ENCODE measurements at places on chromosomes 6 and 20.

DNA sequence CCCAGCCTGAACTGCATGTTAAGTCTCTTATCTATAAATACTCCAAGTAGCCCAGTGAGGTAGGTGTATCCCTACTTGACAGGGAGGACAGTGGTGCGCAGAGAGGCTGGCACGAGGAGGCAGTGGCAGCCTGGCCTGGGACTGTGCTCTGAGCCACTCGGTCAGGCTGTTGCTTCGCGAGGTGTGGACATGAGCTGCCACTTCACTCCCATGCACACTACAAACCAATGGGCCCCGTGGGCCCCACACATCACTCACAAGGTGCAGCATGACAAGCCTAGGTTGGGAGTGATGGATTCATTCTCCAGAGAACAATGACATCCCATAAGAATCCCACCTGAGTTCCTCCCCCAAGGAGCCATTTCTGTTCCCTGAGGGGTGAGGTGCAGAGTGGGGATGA, 54.9 kb downstream of the TMEM242 start:
- DNase-seq, result no peak

- no peak for DNase-seq
These were observed 102.4 kb downstream of the JAG1 start for GRCh38 chr20:10571313-10571815.

DNA sequence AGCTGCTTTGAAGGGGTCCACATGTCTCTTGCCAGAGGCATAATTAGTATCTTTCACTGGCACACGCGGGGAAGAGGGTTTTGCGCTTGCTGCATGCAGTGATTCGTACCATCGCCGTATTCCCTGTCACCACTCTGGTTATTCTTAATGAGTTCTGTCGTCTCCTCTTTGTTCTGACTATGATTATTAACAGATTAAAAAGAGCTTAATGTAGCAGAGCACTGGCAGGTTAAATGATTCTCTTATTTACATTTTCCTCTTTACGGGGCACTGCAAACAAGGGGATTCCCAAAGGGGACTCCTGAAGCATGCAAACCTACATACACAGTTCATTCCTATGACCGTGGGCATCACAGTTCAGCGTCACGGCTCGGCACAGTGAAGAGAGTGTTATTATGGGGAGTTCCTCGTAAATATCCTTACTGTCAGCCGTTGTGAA, 204.8 kb downstream of the DTNBP1 start:
- DNase-seq, result no peak

- no peak for DNase-seq
These were observed 28.2 kb downstream of the POPDC3 start for GRCh38 chr6:105151644-105152043.

DNA sequence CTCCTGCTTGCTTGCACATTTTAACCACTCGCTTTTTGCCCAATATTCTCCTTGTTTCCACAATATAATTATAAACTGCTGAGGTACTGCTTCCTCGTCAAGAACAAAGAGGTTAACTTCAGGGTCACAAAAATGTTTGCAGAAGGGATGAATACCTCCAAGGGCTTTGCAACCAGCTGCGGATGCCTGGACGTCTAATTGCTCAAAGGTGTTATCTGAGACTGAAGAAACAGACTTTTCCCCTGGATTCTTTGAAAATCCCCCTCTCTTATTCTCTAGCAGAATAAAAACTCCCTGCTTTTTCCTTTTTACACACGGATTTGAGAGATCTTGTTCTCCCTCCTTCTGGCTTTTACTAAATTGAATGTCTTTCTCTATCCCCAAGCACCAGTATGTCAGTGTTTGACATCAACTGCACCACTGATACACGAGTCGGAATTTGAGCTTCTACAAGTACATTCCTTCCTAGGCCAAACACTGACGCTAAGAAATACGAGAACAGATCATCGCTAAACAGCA, 336 bp upstream of the SMPDL3A start:
- no peak for DNase-seq

- DNase-seq, result no peak
These were observed 10.1 kb upstream of the C20orf204 start for GRCh38 chr20:64025826-64026412.

GRCh38 chr6:16419636-16420336, 181.4 kb downstream of the GMPR start:
- no peak for DNase-seq

- no peak for DNase-seq
These were observed 137.7 kb upstream of the AKAP12 start for GRCh38 chr6:151101816-151102694.

GRCh38 chr6:2468601-2468955, 223.2 kb upstream of the GMDS start:
- DNase-seq, result no peak

DNA sequence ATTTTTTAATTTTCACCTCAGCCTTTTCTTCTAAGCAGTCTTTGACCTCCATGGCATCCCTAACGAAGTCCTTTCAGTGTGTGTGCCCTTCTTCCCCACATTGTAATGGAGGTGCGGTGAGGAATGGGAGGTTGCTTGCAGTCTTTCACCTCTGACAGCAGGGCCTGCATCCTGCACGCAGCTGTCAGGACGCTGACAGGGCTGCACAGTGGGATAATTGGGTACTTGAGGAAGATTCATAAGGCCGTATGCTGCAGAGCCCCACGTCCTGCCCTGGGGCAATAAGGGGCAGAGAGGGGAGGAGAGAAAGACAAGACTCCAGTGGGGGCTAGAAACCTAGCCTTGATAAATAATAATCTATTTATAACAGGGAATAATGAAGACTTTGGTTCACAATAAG, 184.7 kb downstream of the SAMD5 start:
- DNase-seq, result no peak

DNA sequence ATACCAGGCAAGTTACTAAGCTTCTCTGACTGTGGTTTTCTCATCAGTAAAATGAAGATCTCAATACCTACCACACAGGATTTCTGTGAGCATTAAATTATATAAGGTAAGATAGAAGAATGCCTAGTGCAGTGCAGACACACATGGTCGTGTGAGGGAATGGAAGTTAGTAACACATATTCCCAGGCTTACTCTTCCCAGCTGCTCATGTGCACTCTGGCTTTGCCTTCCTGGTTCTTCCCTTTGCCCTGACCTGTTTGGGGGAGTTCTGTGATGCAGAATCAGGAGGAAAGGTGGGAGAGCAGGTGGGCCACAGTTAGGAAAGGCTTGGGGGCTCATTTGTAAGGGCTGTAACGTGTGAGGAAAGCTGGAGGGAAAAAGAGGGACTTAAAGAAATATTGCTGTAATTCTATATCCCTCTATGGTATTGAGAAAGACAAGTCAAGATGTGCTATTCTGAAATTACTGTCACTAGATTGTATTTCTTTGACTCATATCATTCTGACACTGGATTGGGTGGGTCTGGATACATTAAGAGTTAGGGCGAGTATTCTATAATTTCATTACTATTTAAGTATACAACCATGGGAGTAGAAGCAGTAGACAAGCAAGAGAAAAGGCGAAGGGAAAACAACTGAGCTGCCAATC, 47.7 kb downstream of the FYN start:
- no peak for DNase-seq

GRCh38 chr20:61627791-61628415, 375.8 kb downstream of the CDH4 start:
- no peak for DNase-seq

DNA sequence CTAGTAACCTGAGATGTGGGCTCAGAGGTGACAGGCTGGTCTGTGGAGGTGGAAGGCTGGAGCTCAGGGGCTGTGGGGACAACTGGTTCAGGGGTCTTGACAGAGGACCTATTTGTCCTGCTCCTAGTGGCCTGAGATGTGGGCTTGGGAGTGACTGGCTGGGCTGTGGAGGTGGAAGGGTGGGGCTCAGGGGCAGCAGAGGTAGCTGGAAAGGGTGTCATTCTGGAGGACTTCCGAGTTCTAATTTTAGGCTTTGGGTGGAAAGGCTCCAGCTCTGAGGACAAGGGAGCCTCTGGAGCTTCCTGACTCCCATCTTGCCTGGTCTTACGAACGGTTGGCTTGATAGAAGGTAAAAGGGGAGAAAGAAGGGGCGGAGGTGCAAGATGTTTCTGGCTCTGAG, 11.5 kb downstream of the MDC1 start:
- DNase-seq, result no peak

- DNase-seq, result no peak
These were observed 266.9 kb downstream of the UST start for GRCh38 chr6:149013586-149014344.

DNA sequence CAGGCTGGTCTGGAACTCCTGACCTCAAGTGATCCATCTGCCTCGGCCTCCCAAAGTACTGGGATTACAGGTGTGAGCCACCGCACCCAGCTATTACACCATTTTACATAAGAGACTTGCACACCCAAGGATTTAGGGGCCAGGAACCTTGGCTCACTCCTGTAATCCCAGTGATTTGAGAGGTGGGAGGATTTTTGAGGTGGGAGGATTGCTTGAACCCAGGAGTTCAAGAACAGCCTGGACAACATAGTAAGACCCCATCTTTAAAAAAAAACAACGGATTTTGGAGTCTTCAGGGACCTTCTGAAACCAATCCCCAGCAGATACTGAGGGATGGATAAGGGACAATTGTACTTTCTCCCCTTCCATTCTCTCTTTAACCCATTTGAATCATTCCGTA, 55.3 kb upstream of the PIM1 start:
- DNase-seq, result no peak

GRCh38 chr6:35044761-35045421, 96.2 kb downstream of the TCP11 start:
- DNase-seq, result no peak

- no peak for DNase-seq
These were observed 12.4 kb upstream of the CCN6 start for GRCh38 chr6:112041535-112041934.

DNA sequence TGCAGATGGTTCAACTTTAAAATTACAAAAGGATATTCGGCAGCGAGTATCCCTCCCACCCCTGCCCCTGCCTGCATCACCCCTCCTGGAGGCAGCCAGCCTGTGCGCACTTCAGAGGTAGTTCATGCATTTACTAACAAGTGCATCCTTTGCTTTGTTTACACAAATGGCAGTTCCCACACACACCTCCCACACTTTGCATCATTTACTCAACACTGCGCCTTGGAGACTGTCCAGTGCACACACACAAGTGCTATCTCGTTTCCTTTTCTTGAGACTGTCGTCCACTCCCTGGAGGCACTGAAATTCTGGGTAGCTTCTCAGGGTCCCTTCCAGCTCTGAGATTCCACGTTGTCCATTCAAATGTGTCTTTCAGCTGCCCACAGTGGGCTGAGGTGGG, 53.1 kb upstream of the VSX1 start:
- no peak for DNase-seq

DNA sequence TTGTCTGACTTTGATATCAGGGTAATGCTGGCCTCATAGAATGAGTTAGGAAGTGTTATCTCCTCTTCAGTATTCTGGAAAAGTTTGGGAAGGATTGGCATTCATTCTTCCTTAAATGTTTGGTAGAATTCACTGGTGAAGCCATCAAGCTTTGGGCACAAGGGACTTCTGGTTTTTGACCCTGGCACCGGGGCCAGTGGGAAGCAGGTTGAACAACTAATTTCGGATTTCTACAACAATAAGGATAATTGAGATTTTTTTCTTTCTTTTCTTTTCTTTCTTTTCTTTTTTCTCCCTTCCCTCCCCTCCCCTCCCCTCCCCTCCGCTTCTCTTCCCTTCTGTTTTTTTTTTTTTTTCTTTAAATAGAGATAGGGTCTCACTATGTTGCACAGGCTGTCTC, 70.4 kb downstream of the EFCAB8 start:
- DNase-seq, result no peak

GRCh38 chr20:46303176-46303956, 4.9 kb downstream of the CDH22 start:
- no peak for DNase-seq

DNA sequence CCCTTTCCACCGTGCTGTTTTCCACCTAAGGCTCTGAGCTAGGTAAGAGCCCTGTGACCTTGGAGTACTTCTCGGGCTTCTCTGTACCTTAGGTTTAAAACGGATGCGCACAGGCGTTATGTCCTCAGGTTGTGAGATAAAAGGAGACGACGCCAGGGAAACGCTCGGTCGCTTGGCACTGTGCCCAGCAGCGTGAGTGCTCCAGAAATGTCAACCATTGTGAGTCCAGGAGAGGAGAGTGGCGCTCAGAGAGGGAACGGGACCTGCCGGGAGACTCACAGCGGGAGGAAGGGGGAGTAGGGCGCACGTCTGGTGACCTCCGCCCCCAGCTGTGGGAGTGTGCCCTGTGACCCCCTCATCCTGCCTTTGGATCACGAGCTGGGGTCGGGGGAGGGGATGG, 33.8 kb upstream of the SCRT2 start:
- no peak for DNase-seq

- DNase-seq, result no peak
These were observed 166.5 kb downstream of the SOBP start for GRCh38 chr6:107656401-107656800.

- no peak for DNase-seq
These were observed 131.8 kb upstream of the MLN start for GRCh38 chr6:33935439-33936080.

DNA sequence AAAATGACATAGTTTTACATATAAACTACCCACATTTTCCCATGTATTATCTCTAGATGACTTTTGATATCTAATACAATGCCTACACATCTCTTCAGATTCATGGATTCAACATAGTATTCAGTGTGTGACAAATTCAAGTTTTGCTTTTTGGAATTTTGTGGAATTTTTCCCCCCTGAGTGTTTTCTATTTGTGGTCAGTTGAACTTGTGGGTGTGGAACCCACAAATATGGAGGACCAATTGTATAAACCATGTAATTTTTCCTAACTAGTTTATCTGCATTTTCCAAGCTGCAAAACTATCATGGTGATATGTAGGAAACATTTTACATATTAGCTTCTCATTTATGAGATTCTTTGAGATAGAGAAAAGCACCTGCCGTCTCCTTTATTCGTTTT, 374.3 kb upstream of the SOX4 start:
- DNase-seq, result no peak

DNA sequence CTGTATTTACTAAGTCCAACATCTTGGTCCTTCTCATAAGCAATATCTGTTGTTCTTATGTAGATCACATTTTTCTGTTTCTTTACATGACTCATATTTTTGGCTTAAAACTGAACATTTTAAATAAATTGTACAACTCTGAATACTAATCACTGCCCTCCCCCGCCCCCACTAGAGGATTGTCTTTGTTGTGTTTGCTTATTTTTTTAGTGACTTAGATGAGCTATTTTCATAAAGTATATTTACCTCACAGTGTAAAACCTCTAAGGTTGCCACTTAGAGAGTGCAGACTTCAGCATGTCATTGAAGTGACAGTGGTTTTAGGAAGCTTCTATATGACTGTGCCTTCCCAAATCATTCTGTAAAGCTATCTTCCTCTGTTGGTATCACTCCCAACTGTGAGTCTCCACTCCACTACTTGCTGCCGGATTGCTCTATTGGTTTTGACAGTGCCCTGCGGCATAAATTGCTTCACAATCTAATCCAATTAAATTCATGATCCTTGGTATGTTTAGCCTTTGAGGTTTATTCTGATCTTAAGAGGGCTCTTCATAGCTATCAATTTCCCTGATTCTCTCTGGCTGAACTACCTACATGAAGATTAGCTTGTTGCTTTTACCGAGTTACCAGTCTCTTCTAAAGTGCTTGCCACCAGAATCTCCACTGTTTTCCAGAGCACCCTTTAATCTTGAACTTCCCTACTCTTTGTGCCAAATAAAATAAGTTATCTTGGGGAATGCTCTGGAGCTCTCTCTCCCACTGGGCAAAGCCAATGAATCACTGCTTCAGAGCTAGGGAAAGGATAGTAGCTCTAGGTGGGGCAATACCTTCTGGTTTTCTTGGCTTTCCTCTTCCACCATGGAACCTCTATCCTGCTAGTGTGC, 33.0 kb downstream of the SPTLC3 start:
- no peak for DNase-seq

- DNase-seq, result no peak
These were observed 19.6 kb downstream of the RTN4IP1 start for GRCh38 chr6:106609699-106610098.

- no peak for DNase-seq
These were observed 118.2 kb upstream of the RIPOR2 start for GRCh38 chr6:25053875-25054371.

Data from esophagus squamous epithelium (tissue), 5 donors.